Thoracic aorta (tissue), 2 donors: ENCODE measurements at places on chromosomes 12 and 14. TPM values are rescaled to one million over a fixed set of nuclear protein-coding genes. Genes with fewer than 3 reads are reported as not detected.
A peak's percentile ranks its signal among the peaks of the same experiment; 100 is the strongest.

TMTC1 gene
- 76.3 TPM for total RNA-seq

TAS2R46 gene
- total RNA-seq = 3.0 TPM

C12orf54 gene
- total RNA-seq = not detected

JKAMP gene
- 57.4 TPM for total RNA-seq

WNT1 gene
- not detected for total RNA-seq

DNA sequence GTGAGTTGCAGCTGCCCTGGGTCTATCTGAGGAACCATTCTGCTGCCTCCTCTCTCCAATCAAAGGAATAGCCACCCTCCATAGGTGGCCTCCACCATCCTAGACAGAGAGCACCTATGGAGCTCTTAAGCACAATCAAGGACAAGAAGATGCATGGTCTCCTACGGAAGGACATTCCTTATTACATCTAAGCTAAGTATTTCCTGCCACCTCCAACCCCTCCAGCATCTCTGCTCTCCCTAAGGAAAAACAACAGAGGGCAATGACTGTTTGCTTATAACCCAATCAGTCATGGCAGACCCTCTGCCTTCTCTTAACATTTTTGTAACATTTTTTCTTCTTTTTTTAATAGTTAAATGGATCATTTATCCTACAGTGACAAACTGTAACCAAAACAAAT lies 14.8 kb upstream of the OR6J1 start:
- H3K27me3 ChIP-seq = no peaks in the 10 kb centered on the region
- no peak overlapping the region for H3K27ac ChIP-seq
- H3K4me1 ChIP-seq = no peaks in the 10 kb centered on the region
- no peak for DNase-seq
- no peaks in the 10 kb centered on the region for H3K36me3 ChIP-seq

DNA sequence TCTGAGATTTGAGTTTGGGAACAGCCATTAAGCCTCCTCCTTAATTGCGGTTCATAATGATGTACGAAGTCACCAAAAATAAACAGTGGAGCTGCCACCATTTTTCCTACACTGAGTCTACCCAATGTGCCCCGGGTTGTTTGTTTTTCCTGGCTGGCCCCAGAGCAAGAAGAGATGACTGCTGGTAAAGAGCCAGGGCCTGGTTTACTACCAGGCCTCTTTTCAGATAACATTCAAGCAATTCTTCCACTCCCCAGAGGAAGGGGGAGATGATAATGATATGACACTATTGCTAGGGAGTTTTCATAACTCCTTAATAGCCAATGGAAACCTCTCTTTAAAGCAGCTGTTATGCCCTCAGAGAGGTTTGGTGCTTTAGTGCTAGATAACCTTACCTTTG lies 42.3 kb downstream of the BRAP start:
- H3K27me3 ChIP-seq = no peaks in the 10 kb centered on the region
- DNase-seq = no peak
- H3K27ac ChIP-seq = peak overlapping the region; percentile 44
- H3K36me3 ChIP-seq = peaks cover 21% of the 10 kb centered on the region

DNA sequence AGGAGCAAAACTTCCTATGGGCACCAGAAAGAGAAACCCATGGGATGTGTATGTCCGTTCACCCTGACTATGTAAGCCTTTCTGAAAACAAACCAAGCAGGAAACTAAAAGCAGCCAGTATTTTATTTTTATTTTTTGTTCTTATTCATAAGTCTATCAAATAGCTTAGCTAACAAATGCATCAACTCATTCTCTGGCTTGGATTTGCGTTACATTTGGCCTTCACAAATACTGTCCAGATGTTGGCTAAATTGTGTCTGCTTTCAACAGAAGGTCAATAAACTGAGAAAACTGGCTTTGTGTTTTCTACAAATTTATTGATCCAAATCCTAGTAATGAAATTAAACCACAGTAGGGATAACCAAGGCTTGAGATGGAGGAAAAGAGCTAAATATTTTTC lies 379.0 kb downstream of the NOVA1 start:
- H3K27ac ChIP-seq = no peak overlapping the region
- no peaks in the 10 kb centered on the region for H3K27me3 ChIP-seq
- no peaks in the 10 kb centered on the region for H3K4me1 ChIP-seq
- no peak for DNase-seq
- no peaks in the 10 kb centered on the region for H3K36me3 ChIP-seq

DNA sequence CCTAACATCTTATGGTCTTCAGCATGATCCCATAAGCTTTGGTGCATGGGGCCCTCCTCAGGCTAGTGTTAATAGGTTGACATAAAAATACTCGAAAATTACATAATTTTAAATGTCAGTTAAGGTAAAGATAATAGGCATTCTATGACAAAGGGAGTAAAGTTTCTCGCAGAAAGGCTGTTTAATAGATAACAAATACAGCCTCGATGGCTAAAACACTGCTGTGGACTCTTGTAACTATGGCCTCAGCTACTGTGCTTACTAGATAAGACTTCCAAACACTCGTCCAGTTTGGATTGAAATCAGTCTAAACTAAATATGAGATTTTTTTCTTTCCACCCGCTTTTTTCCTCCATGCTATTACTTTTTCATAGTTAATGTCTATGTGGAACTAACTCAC lies 23.2 kb upstream of the MGST1 start:
- no peak overlapping the region for H3K4me3 ChIP-seq
- DNase-seq = no peak
- H3K36me3 ChIP-seq = no peaks in the 10 kb centered on the region
- H3K27ac ChIP-seq = no peak overlapping the region
- no peaks in the 10 kb centered on the region for H3K4me1 ChIP-seq

DNA sequence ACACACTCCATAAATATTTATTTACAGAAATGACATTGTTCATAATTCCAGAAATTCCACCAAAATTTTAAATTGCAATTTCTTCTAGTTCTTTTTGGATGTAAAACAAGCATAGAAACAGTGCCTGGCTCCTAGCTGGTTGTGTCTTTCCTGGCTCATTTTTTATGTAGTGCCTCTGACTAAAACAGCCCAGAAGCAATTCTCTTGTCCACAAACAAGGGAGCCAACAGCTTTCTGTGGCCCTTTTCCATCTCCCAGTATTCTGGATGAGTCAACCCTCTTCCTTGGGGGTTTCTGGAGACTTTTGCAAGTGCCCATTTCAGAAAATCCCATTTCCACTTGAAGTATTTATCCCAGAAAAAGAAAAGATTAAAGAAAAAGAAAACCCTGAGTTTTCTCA lies 141.4 kb downstream of the PHLDA1 start:
- no peak overlapping the region for H3K4me3 ChIP-seq
- no peaks in the 10 kb centered on the region for H3K4me1 ChIP-seq
- H3K27me3 ChIP-seq = no peaks in the 10 kb centered on the region
- no peaks in the 10 kb centered on the region for H3K36me3 ChIP-seq
- H3K27ac ChIP-seq = no peak overlapping the region

- H3K4me3 ChIP-seq = peak overlapping the region; percentile 56
- H3K27ac ChIP-seq = peak overlapping the region; percentile 3
- no peaks in the 10 kb centered on the region for H3K27me3 ChIP-seq
- H3K36me3 ChIP-seq = no peaks in the 10 kb centered on the region
- H3K4me1 ChIP-seq = peaks cover 13% of the 10 kb centered on the region
These were observed 402.8 kb downstream of the AEBP2 start for GRCh38 chr12:19842116-19842515.

DNA sequence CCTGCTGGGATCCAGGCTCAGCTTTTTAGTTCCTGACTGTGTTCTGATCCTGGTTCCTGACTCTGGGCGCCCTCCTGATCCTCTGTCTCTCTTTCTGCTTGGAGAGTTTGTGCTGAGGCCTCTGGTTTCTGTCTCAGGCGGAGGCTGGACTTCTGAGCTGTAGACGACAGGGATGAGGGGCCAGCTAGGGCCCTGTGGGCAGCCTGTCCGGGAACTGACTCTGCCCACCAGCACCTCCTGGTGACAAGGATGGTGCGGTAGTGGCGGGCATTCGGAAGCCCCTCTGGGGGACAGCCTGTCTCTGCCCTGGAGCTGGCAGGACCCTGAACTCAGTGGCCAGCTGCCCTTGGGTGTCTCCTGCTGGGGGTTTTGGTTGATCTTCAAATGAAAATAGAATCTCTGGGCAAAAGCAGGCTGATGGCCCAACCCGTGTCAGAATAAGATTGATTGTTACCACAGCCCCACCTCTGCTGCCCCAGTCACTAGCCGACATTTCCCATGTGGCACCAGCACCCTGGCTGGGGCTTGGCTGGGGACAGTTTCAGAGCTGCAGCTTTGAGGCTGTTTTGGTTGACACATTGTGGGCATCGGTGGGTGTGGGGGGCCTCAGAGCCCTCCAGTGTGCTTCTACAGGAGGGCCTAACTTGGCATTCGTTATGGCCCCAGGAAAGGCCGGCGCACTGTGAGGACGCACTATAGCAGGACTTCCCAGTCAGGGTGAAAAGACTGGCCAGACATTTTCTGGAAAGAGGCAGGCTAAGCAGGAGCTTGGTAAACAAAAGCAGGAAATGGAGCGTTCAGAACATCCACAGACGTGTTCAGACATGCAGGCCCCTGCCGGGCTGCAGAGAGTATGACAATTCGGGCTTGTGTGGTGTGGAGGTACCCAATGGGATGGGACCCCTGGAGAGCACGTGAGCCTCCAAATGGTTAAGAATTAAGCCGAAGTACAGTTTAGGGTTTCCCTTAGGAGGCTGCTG lies 16.2 kb downstream of the KRT80 start:
- no peaks in the 10 kb centered on the region for H3K36me3 ChIP-seq
- H3K4me3 ChIP-seq = no peak overlapping the region
- no peaks in the 10 kb centered on the region for H3K27me3 ChIP-seq

DNA sequence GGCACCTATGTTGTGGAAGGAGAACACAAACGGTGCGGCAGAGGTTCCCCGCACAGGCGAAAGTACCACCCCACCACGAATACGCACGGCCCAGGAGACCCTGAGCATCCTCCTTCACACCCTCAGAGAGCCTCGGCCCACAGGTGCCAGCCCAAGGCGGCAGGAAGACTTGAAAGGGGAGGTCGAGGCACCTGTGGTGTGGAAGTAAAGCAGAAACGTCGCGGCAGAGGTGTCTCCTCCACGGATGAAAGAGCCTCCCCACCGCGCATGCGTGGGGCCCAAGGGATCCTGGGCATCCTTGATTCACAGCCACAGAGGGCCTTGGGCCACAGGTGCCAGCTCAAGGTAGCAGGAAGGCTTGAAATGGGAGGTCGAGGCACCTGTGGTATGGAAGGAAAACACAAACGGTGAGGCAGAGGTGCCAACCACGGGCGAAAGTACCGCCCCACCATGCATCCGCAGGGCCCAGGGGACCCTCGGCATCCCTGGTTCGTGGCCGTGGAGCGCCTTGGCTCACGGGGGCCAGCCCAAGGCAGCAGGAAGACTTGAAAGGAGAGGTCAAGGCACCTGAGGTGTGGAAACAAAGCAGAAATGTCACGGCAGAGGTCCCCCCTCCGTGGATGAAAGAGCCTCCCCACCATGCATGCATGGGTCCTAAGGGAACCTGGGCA lies 380.1 kb downstream of the ALG10 start:
- H3K27me3 ChIP-seq = no peaks in the 10 kb centered on the region
- H3K4me1 ChIP-seq = no peaks in the 10 kb centered on the region
- DNase-seq = no peak
- no peaks in the 10 kb centered on the region for H3K36me3 ChIP-seq

DNA sequence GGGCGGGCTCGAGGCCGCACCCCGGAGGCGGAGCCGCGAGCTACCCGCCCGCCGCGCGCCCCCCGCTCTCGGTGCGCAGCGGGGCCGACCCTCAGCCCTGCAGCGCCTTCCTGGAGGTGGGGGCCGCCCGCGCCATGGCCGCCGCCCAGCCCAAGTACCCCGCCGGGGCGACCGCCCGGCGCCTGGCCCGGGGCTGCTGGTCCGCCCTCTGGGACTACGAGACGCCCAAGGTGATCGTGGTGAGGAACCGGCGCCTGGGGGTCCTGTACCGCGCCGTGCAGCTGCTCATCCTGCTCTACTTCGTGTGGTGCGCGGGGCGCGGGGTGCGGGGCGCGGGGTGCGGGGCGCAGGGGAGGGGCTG lies at the start of gene P2RX2:
Gene P2RX2 (plus strand): TSS at position 94 of the 361 bp plus-strand sequence. CDS start 41 bp downstream, at position 135.
- no peaks in the 10 kb centered on the region for H3K36me3 ChIP-seq
- no peak for DNase-seq
- H3K27me3 ChIP-seq = peaks cover 9% of the 10 kb centered on the region
- H3K27ac ChIP-seq = peak within 1 kb of the TSS; percentile 20
- H3K4me3 ChIP-seq = no peak within 1 kb of the TSS

GRCh38 chr14:26286081-26286912 lies 311.5 kb downstream of the NOVA1 start:
- no peaks in the 10 kb centered on the region for H3K36me3 ChIP-seq
- H3K27me3 ChIP-seq = no peaks in the 10 kb centered on the region
- no peak for DNase-seq
- peaks cover 10% of the 10 kb centered on the region for H3K4me1 ChIP-seq

DNA sequence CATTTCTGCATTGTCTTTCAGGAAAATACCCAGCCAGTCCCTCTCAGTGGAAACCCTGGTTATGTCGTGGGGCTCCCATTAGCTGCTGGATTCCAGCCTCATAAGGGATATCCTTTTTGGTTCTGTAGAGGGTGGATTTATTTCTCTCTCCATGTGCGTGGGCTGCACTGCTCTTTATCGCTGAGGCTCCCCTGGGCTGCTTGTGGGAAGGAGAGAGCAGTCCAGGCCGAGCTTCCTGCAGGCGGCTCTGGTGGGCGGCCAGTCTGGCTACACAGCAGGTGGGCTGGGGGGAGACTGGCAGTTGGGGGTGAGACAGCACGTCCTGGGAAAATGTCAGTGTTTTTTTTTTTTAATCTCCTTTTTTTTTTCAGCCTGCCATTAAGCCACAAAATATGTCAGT lies 27.6 kb downstream of the TCTN1 start:
- DNase-seq = no peak
- H3K27me3 ChIP-seq = no peaks in the 10 kb centered on the region
- peaks cover 2% of the 10 kb centered on the region for H3K36me3 ChIP-seq
- peaks cover 29% of the 10 kb centered on the region for H3K4me1 ChIP-seq
- H3K27ac ChIP-seq = peak overlapping the region; percentile 36
- no peak overlapping the region for H3K4me3 ChIP-seq

DNA sequence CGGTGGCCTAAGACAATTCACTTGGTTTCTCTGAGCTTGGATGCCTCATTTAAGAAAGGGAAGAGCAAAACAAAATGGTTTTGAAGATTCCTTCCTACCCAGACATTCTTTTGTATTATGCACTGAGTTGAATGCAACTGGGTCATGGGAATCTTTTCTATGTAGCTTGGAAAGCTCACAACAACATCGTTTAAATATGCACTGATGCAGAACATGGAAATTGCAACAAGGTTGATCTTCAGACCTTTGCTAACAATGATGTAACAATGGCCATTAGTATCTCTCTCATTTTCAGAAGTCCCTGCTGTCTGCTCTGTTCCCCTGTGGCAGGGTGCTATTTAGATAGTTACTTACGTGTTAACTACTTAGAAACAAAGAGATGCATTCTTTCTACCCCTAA lies 30.1 kb upstream of the IGF1 start:
- H3K27ac ChIP-seq = no peak overlapping the region
- no peak for DNase-seq
- H3K4me1 ChIP-seq = no peaks in the 10 kb centered on the region
- no peaks in the 10 kb centered on the region for H3K36me3 ChIP-seq

DNA sequence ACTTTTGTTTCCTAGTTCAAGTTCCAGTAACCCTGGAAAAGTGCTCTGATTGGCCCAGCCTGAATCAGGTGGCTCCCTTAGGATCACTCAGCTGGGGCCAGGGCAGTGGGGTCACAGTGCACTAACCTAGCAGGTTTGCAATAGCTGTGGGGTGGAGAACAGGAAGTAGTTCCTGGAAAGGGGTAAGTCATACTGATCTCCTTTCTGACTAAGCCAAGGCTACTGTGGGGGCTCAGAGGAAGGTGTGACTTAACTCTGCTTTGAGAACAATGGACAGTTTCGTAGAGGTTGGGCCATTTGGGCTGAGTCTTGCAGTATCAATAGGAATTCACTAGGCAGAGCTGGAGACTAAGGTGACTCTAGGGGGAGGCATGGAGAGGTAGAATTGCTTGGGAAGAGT lies 89.4 kb downstream of the KIF26A start:
- no peaks in the 10 kb centered on the region for H3K27me3 ChIP-seq
- no peak overlapping the region for H3K27ac ChIP-seq
- no peak overlapping the region for H3K4me3 ChIP-seq
- H3K36me3 ChIP-seq = no peaks in the 10 kb centered on the region
- no peak for DNase-seq
